ENCODE measurements at places on chromosomes 5 and 9.

DNA sequence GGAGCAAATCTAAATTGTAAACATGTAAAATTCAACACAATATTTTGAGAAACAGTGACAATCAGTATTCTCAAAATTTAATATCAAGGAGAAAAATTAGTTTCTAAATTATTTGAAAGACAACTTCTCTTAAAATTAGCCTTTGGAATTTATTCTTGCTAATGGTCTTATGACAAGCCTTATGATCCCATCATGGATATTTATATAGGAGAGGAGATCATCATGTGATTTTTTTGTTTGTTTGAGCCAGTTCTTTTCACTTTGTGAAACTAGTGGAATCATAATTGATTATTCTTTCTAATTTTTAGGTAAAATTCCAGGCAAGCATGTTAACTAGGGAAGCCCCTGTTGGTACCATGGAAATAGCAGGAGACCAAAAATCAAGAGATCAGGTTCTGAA is 24.7 kb downstream of the DMXL1 start:
- DNase-seq: no peak

DNA sequence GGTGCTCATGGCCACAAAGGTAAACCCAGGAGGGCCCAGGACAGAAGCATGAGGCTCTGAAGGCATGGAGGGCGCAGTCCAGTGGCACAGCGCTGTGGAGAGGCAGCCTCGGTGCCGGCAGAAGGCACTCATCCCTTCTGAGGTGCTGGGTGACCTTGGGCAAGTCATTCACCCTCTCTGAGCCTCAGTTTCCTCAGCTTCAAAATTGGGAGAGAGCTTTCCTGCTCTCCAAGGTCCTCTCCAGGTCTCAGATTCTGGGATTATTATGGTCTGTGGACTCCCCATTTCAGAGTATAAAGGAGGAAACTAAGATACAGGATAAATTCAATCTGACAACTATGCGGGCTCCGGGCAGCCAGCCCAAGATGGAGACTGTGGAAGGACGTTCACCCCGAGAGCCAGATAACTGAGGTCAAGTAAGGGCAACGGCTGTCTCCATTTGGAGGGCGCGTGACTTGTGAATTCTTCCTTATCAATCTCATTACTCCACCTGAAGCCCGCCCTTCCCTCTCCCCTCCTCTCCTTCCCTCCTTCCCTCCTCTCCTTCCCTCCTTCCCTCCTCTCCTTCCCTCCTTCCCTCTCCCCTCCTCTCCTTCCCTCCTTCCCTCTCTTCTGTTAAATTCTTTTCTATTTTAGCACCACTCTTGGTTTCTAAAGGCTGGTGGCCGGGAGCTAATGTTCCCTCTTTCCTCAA is 58.1 kb downstream of the LRSAM1 start:
- DNase-seq: no peak

DNA sequence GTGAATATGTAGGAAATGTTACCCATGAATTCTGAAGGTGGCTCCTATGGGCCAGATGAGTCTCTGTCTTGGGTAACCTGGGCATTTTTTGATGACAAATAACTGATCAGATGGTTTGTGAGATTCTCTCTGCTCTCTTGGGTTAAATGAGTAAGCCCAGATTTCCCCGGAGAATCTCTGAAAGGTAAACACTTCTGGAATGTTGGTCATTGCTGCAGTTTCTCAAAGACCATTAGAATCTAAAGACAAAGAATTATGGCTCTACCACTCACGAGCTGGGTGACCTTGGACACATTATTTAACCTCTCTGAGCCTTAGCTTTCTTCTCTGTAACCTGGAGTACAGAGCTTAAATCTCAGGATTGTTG is 191.2 kb downstream of the DAB2IP start:
- DNase-seq: no peak

DNA sequence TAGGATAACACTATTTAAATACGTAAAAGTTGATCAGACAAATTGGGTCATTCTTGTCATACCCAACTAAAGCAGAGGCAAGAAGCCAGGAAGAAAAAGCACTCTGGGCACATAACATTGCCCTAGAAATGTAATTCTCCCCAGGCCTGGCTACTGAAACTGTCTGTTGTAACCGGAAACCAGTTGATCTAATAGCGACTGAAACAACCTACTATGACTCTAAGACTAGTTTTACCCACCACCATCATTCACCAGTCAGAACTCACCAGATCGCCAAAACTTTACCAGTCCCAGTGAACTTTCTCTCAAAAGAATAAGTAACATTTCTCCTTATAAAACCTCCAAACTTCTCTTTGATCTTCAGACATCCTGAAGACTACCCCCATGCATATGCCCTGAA is 99.3 kb upstream of the WWC1 start:
- DNase-seq: no peak

DNA sequence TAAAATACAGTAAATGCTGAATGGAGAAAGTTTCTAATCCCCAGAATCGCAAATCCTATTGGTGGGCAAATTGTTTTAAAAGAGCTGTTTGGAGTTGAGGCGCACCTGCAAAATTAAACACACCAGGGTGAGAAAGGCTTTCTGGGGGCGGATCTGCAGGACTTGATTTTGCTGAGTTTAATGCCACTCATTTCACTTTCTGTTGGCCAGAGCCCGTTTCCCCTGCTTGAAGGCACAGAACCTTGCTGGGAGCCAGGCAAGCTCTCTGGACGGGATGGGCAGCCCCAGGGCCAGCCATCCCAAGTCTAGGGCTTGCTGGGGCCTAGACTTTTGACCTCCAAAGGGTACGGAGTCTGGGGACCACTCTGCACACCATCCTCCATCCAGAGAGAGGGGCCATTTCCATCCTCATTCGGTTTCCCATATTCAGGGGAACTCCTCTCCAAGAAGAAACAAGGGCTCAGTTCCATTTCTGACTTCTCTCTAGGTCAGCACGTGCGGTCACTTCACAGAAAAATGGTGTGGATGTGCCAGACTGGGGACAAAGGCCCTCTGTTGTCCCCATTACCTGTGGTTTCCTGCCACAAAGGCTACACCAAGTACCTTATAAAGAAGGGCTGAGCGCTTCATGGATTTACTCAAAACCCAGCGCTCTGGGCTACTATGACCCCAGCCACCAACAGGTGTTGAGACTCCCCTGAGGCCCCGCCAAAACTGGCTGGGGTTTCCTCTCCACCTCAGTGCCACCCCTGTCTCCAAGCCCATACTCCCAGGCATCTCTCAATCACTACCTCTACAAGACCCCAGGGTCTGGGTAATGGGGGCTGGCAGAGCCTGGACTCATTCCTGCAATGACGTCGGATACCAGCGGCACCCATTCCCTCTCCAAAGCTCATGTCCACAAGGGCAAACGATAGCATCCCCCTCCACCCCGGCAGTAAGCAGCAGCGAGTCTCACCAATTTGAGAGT is 170.0 kb downstream of the AUH start:
- no peak for DNase-seq

GRCh38 chr9:108586471-108587139 is 269.2 kb downstream of the ACTL7B start:
- DNase-seq: no peak

- DNase-seq: no peak
These were observed 4.1 kb upstream of the BBLN start for GRCh38 chr9:128155736-128156500.

GRCh38 chr5:38450627-38451026 is 105.8 kb downstream of the LIFR start:
- no peak for DNase-seq

DNA sequence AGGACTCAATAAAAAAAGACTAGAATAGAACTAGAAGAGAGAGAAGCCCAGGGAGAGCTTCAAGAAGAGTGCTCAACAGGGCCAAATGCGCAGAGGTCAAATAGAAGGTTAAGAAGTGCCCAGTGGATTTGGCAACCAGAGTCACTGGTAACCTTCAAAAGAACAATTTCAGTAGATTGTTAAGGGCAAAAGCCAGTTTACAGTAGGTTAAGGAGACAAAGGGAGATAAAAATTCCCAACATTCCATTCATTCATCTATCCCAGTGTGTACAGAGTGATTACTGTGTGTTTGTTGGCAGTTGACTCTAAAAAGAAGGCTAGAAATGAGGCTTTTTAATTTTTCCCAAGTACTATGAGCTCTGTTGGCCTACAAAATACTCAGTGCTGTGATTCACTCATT is 69.4 kb downstream of the RIGI start:
- DNase-seq: no peak

DNA sequence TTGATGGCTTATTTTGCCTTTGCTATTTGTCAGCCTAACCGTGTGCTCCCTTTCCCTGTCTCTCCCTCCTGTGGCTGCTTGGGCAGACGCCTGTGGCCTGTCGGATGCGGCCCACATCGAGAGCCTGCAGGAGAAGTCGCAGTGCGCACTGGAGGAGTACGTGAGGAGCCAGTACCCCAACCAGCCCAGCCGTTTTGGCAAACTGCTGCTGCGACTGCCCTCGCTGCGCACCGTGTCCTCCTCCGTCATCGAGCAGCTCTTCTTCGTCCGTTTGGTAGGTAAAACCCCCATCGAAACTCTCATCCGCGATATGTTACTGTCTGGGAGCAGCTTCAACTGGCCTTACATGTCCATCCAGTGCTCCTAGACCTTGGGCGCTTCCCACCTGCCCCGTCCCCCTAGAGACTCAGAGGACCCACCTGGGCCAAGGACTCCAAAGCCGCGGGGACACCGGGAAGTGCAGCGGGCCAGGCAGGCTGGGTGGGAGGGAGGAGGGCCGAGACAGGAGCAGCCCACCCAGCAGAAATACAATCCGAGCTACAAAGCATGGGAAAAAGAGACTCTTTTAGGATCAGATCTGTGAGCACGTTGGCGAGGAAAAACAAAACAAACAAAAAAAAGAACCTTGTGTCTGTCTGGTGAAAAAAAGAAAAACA is 10.6 kb downstream of the NR2F1 start:
- no peak for DNase-seq

- peak; percentile 47 for DNase-seq
These were observed 37.5 kb upstream of the TIFAB start for GRCh38 chr5:135489466-135490244.

DNA sequence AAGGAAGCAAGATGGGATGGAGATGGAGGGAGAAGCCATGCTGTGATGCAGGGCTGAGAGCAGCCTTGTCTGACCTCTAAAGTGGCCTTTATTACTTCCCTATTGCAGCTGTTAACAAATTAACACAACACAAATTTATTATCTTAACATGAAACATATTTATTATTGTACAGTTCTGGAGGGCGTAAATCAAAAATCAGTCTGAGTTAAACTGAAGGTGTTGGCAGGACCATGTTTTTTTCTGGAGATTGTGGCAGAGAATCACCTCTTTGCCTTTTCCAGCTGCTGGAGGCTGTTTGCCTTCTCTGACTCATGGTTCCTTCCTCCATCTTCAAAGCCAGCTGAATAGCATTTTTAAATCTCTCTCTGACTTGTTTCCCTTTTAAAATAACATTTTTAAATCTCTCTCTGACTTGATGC is 7.2 kb upstream of the MCC start:
- no peak for DNase-seq

DNA sequence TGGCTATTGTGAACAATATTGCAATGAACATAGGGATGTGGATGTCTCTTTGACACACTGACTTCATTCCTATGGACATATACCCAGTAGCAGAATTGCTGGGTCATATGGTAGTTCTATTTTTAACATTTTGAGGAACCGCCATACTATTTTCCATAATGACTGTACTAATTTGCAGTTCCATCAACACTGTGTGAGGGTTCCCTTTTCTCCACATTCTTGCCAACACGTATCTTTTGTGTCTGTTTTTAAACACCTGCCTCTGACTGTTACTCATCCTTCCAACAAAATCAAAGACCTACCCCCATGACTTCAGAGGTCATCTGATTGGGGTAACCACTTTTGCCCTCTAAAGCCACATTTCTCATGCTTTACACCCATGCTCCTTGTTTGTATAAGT is 133.5 kb downstream of the MED27 start:
- no peak for DNase-seq

DNA sequence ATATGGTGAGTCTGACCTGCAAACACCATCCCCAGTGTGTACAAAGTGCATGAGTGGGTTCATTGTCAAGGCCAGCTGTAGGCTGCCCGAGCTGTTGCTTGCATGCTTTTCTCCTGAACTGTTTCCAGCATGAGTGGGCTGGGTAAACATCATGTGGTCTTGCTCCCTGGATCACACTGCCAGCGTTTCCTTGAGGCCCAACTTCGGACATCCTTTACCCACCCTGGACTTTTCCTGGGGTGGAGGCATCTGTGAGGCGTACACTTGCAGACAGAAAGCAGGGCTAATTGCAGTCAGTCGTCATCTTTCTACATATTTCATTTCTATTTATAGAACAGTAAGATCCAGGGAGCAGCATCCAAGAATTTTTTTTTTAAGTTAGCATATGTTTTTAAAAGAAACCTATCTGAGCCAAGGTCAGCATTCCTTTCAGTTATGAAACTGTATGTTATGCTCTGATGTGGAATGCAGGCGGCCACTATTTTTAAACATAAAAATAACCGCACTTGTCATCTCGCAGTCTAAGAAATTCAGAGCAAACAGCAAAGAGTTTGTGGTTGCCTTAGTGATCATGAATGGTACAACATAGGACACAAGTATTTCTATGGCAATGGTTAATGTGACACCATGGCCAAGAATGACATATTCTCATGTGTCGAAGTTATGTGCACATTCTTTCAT is 106.5 kb upstream of the DMRT1 start:
- no peak for DNase-seq

DNA sequence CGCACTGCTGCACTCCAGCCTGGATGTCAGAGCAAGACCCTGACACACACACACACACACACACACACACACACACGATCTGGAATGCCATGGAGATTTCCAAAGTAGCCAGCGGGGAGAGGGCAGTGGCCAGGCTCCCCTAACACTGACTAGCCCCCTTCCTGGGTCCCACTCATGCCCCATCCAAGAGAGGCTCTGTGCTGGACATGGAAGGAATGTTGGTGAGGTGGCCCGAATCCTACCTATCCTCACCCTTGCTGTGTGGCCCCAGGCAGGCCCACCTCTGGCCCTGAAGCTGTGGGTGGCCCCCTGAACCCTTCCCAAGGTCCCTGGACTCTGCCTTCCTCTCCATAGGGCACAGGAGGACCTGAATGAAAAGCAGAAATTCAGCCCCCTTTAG is 7.3 kb downstream of the BRD3 start:
- DNase-seq: no peak

DNA sequence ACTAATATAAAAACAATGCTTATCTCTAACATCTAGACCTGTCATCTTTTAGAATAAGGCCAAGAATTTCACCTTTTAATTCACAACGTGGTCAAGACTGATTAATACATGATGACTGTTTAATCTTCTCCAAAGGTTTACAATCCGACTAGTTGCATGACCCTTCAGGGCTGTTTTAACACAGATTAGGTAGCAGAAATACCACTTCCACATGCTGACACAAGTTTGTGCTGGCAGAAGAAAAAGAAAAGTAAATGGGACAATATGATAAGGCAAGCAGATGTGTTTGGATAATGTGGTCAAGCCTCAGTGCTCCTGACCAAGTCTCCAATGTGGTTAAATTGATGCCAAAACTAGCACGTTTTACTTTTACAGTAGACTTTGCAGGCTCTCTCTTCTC is 31.1 kb downstream of the SEMA6A start:
- DNase-seq: no peak
